ENCODE measurements at places on chromosomes 2 and 18.

GRCh38 chr2:173874894-173875237 lies 90.3 kb downstream of the SP3 start:
- peak; percentile 29 for DNase-seq

DNA sequence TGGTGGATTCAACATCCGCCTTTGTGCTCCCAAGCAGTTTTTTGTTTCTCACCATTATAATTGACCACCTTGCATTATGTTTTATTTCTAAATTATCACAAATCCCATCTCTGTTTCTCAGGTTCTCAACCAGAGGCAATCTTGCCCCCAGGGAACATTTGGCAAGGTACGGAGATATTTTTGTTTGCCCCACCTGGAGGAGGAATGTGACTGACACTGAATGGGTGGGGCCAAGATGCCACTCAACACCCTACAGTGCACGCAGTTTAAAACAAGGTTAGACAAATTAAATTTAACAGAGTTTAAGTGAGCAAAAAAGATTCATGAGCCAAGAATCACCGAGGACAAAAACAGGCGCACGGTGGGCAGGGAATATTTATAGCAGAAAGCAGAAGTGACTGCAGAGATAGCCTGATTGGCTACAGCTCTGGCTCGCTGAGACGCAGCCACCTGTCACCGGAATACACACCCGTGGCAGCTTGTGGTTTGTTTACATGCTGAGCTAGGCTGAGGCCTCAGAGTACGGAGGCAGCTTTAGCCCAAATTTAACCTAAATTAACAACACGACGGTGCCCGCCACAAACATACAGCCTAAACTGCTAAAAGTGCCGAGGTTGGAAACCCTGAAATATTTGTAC lies 150.0 kb upstream of the ALKAL2 start:
- DNase-seq = peak; percentile 48

DNA sequence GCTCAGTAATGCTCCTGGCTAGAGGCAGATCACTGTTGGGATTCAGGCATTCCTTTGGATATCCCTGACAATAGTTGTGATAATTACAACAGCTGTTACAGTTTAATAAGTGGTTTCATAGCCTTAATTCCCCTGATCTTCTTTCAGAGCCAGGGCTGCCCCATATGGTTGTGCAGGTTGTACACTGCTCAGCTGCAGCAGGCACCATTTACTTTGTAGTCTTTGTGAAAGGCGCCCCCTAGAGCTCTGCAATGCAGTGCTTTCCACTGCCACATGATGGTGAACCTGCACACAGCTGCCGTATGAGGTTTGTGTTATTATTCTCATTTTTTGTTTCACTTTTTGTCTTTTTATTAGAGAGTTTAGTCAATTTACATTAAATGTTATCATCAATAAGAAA lies 239.1 kb downstream of the KCNS3 start:
- no peak for DNase-seq

DNA sequence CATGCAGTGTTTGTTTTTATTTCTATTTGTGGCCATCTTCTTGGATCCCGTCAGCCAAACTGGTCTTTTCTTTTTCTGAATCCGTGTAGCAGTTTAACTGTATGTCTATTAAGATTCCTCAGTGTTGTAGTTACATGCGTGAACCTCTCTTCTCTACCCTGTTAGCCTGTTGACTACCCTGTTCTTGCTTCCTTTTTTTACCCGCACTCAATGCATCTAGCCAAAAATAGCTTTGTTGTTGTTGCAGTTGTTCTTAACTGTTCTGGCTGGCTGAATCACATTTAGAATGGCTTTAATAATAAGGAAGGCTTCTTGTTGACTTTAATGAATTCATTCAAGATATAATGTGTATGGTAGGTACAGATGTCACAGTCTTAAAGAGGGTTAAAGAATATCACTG lies 137.1 kb downstream of the LCLAT1 start:
- DNase-seq = peak; percentile 5

- DNase-seq = no peak
Measured at GRCh38 chr18:10100196-10100595, 186.4 kb downstream of the VAPA start.

DNA sequence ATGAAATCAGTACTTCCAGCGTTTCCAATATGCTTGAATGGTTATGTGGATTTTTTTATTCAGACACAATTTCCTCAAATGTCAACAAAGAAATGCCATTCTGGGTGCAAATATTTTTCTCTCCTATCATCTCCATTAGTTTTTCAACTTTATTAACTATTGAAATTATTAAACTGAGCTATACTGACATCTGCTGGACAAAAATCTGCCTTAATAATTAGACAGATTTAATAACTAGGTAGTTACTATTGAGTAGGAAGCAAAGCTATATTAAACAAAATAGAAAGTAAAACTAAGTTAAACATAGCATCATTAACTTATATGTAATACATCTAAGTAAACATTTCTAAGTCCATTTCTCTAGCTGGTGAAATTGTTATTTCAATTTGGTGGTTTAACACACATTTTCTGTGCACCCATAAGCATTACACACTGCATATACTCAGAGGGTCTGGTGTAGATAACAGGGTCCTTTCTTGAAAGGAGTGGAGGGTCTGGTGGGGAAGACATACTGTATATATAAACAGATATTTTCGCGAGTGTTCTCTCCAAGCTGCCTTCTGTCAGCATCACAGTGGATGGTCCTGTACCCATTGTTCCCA lies 77.0 kb downstream of the LANCL1 start:
- no peak for DNase-seq

- no peak for DNase-seq
Measured at GRCh38 chr2:184339966-184340365, 258.4 kb upstream of the ZNF804A start.

DNA sequence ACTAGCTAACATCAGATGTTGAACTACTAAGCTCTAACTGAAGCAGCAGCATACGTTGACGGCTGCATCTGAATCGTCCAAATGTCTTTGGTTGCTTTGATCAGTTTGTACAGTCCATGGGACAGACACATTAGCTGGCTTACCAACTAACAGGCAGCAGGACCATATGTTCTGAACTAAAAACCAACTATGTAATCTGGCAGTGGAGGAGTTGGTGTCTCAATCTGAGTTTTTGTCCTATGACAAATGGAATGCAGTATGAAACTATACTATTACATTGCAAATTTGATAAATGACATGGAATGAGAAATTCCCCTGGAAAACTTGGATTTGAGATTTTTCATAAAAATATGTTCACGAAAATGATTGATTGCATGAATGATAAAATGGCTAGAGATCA lies 79.5 kb downstream of the EPHA4 start:
- DNase-seq = no peak

DNA sequence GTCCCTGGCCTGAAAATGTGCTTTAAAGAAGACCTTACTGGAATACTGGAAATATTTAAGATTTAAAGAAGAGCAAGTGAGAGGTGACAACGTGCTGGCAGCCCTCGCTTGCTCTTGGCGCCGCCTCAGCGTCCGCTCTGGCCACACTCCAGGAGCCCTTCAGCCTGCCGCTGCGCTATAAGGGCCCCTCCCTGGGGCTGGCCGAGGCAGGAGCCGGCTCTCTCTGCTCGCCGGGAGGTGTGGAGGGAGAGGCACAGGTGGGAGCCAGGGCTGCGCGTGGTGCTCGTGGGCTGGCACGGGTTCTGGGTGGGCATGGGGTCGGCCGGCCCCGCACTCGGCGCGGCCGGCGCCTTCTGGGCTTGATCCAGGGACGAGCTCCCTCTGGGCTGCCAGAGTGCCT lies 2.9 kb upstream of the COQ10B start:
- DNase-seq = no peak

Measured in GM19239 (cell line).